ENCODE measurements at places on chromosomes 1 and 21.

- no peak for DNase-seq
These were observed 3.0 kb downstream of the MYOG start for GRCh38 chr1:203082571-203083462.

DNA sequence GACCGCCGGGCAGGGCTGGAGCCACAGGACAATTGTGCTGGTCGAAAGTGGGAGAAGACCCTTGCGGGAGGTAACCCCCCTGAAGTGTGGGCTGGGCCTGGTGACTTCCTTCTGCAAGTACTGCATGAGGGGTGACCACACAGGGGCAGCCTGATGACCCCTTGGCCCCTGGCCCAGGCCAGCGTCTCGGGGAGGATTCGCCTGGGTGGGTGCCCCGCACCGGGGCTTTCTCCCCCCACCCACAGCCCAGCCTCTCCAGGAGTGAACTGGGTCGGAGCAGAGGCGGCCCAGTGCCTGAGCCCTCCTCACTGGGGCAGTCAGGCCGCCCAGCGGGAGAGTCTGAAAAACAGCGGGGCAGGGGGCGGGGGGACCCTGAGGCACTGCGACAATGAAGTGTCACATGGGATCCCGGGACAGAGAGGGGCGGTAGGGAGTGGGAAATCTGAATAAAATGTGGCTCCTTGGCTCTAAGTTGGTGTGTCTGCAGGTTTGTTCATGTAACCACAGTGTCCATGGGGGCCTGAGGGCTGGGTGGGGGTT, 1.6 kb upstream of the DNMT3L start:
- no peak for DNase-seq

DNA sequence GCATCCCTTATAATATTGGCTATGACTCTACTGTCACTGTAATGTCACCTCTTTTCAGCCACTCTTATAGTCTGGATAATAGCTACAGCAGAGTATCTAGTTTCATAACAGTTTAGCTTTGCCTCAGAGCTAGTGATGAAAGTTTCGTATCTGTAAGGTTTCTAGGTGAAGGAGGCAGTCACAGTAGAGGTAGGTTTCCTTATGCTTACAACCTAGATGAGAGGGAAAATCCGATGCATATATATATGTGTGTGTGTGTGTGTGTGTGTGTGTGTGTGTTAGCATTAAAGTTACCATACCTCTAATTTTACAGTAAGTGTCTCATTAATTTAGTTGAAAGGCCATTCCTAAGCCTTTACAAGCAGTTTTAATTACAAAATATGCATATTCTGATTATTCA, 2.2 kb upstream of the TOR1AIP2 start:
- DNase-seq, result no peak

GRCh38 chr1:6477039-6477820, 11.3 kb upstream of the TNFRSF25 start:
- DNase-seq, result no peak

DNA sequence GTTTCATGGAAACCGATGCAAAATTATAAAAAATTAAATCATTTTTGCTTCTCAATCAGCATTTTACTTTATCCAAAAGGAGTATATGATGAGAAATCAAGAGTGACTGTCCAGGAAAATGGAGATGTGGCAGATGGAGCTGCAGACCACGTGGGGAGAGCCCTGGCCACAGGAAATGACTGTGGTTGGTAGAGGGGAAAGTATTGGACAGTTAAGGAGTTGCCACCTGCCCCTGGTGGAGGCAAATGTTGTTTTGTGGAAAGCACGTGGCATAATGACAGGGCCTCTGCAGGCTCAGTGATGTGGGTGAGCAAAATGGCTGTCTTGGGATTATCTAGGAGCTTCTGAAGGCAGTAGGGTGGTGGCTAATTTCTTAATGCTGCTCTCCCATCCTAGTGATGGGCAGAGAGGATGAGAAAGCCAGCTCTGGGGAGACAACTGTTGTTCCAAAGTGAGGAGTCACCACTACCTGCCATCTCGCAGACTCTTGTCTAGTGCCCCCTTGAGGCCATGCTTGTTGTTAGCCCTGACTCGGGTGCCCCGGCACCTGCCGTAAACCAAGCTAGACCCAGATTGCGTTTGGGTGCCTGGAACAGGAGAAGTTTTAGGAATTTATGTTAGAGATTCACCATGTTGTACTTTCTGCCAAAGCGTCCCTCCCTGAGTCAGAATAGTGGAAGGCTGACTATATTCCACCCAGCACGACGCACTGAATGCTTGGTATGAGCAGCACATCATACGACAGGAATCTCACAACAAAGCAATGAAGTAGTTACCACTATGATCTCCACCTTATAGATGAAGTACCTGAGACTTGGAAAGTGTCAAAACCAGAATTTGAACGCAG, 144.0 kb downstream of the ROR1 start:
- DNase-seq, result no peak

- no peak for DNase-seq
These were observed 737 bp downstream of the HES4 start for GRCh38 chr1:998995-999724.

GRCh38 chr1:9174243-9174642, 45.3 kb upstream of the GPR157 start:
- no peak for DNase-seq

GRCh38 chr21:33945652-33946270, 30.2 kb upstream of the ATP5PO start:
- DNase-seq, result no peak

GRCh38 chr1:79012500-79012899, 6.0 kb upstream of the ADGRL4 start:
- DNase-seq, result no peak

GRCh38 chr1:229582011-229582694, 23.6 kb upstream of the ABCB10 start:
- DNase-seq, result no peak

GRCh38 chr1:43933386-43934100, at the start of gene ARTN:
ARTN (plus strand) TSS chr1:43933801; CDS start chr1:43935657, 1,856 bp downstream.
- DNase-seq, result no peak

DNA sequence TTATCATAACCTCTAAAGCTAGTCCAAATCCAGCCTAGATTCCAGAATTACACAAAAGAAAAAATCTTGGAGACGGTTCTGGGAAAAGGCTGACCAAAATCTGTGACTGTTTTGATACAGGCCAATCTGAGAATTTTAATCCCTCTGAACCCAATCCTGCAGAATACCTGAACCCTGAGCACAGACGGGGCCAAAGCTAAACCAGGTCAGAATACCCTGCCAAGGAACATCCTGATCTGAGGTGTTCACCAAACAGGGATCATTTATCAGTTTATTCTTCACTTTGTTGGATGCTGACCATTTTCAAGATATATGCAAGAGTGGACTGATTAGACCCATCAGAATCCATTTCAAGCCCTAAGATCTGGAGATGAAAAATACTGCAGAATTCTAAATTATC, 3.6 kb downstream of the RC3H1 start:
- DNase-seq, result no peak

DNA sequence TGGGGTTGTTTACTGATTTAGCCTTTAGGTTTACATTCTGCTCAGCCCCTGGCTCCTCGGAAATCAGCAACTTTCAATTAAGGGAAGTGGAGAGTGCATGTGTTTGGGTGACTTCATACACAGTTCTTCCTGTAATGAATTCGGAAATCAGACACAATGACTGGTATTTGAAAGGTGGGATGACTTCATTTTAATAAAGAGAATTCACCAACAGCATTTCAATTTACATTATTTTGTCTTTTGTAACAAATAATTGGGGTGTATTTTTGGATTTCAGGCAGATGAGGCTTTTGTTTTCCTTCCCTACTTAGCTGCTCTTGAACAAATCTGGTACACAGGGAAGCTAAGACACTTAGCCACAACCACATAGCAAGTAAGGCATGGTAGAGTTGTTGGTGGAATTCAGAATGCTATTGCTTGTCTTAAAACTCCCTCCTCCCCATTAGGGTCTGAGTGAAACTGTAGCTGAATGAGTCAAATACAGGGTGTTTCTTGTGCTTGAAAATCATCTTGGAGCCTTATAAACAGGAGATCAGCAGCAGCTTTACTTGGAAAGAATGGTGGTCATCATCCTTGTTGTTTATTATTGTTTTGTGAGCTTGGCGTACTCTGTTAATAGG, 917 bp downstream of the STX12 start:
- no peak for DNase-seq

DNA sequence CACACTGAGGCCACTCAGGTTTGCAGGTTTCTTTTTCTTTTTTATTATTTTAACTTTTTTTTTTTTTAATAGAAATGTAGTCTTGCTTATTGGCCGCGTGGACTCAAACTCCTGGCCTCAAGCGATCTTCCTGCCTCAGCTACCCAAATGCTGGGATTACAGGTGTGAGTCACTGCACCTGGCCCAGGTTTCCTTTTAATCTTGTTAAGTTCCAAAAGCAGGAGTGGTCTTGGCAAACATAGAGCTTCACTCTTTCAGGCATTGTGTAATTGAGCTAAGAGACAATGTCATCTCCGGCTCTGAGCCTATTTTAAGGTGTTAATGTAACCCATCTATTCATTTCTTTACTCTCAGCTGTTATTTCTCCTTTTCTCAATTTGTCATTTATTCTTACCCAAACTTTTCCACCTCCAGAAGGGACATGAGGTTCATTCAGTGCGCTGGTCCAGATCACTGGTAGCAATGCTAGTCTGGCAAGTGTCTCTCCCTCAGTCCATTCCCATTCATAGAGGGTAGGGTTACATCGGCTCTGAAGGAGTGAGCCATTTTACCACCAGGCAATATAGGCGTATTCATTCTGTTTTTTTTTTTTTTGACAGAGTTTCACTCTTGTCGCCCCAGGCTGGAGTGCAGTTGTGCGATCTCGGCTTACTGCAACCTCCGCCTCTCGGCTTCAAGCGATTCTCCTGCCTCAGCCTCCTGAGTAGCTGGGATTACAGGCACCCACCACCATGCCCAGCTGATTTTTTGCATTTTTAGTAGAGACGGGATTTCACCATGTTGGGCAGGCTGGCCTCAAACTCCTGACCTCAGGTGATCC, 11.3 kb upstream of the MFSD2A start:
- no peak for DNase-seq

GRCh38 chr1:227242811-227243682, 75.2 kb downstream of the CDC42BPA start:
- no peak for DNase-seq

DNA sequence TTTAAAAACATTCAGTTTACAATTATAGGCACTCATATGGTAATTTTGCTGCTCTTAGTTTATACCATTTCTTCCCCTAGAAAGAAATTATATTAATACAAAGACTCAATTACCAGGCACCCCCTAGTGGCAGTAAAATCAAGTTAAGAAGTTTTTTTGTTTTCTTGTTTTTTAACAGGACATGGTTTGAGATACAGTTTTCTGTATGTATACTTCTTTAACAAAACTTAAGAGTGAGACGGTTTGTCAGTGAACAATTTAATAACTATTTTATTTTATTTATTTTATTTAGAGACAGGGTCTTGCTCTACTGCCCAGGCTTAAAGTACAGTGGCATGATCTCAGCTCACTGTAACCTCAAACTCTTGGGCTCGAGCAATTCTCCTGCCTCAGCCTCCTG, 224.6 kb downstream of the FAF1 start:
- DNase-seq, result no peak

DNA sequence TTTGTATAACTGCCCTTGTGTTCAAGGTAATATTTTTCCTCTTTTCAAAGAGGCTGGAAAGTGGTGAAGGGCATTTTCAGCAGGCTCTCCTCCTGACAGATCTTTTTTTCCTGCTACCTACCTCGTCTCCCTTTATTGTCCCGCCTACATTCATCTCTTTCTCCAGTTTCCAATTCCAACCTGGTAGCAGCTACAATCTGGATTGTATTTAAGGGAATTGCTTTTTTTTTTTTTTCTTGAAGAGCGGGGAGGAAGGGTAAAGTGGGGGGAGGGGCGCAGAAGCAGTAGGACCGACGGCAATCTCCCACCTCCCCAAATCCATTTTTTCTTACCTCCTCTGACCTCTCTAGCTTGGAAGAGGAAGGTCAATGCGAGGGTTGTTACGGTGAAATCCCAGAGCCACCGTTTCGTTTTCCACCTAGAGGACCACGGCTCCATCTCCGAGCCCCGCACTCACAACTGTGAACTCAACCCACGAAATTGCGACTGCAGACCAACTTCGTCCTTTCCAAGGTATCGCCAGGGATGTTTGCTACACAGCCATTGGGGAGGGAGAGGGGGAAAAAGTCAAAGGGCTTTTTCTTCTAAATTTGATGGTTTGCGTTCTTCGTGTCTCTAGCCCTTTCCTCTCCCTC, 464 bp downstream of the COL11A1 start:
- DNase-seq, result no peak

GRCh38 chr1:21077085-21077484, 99.6 kb downstream of the EIF4G3 start:
- DNase-seq, result no peak

- no peak for DNase-seq
These were observed 2.8 kb upstream of the TTC22 start for GRCh38 chr1:54803761-54804470.

- DNase-seq, result no peak
These were observed 2.3 kb downstream of the EDN2 start for GRCh38 chr1:41482001-41482765.

DNA sequence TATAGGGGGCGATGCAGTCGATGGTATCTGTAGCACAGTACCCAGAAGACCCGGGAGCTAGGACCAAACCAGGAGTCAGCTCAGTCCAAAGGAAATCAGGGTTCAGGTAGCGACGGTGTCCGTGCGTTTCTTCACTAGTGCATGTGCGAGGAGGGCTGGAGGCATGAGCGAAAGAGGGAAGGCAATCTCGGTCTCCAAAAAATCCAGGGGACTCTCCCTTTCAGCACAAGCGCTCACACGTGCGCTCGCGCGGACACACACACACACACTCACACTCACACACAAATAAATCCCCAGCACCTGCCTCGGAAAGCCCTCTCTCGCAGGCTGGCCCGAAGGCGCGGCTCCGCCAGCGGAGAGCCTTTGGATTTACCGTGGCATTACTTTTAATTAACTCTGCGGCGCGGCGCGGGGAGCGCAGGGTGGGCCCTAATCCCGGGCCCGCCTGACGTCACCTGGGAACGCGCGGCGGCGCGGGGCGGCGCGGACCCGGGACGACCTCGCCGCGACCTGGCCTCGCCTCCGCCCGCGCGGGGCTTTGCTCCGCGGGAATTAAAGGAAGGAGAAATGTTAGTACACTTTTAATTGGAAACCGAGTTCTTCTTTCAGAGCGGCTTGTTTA, 121.2 kb downstream of the LMX1A start:
- DNase-seq, result no peak

GRCh38 chr1:39899611-39900538, 1.8 kb downstream of the MYCL start:
- DNase-seq, result no peak

DNA sequence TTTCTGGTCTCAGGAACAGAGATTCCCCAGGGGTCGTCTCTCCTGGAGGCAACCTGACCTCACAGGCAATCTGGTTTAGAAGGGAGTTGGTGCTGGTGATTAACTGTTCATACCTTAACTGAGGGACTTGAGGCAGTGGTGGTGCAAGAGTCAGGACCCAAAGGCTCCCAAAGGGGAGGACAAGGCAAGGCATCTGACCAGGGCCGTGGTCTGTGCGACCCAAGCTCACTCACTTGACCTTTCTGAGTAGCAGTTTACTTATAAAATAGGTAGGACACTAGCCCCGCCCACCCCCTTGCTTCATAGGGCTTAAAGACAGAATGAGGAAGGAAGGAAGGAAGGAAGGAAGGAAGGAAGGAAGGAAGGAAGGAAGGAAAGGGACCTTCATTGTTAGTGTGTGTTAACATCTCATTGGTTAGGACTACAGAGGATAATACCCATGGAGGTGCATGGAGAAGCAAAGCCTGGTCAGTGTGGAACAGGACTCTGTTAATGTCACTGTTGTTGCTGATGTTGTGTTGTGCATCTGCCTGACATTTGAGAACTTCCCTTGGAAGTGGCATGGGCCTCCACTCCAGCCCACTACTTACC, 4.6 kb upstream of the KCNA2 start:
- no peak for DNase-seq

- DNase-seq, result no peak
These were observed 54.4 kb downstream of the EDN2 start for GRCh38 chr1:41430069-41430468.

- DNase-seq, result peak; percentile 82
These were observed 132.7 kb downstream of the RUNX1 start for GRCh38 chr21:34916446-34916845.
